ENCODE measurements at places on chromosomes 2 and 18.

GRCh38 chr18:54857499-54857898 is 29.2 kb downstream of the RAB27B start:
- DNase-seq = no peak

GRCh38 chr2:72934683-72935610 is 17.6 kb downstream of the EMX1 start:
- DNase-seq = peak; percentile 87

DNA sequence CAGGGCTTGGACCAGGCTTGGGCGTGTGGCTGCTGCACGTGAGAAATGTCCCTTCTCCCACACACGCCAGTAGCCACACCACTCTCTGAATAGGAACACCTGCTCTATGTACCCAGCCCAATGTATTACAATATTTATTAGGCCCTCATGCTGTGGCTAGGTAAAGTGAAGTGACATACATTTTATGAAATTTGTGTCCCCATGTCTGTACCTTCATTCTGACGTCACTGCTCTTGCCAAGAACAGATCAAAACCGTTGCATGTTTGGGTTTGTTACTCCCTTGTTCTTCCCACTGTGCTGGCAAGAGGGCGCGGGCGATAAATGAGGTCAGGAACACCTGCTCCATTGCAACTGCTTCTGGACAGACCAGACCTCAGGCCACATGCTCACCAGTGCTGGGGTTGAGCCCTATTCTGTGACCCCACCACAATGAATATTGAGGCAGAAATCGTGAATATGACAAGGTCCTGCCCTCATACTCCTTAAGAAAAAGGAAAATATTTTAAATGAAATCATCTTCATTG is 436.4 kb upstream of the SALL3 start:
- DNase-seq = no peak

GRCh38 chr2:55054106-55054875 is 4.0 kb upstream of the RTN4 start:
- DNase-seq = no peak

GRCh38 chr2:121120991-121121390 is 164.0 kb downstream of the TFCP2L1 start:
- no peak for DNase-seq

- no peak for DNase-seq
Observed at GRCh38 chr2:226640501-226640900, 159.1 kb downstream of the IRS1 start.

DNA sequence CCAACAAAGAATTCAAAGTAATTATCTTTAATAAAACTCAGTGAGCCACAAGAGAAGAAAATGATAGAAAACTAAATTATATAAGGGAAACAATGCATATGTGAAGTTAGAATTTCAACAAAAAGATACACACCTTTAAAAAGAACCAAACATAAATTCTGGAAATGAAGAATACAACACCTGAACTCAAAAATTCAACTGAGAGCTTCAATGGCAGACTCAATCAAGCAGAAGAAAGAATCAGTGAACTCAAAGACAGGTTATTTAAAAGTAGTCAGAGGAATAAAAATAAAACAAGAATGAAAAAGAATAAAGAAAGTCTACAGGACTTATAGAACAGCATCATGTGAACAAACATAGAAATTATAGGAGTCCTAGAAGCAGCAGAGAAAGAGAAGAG is 73.4 kb downstream of the L3MBTL4 start:
- no peak for DNase-seq
